ENCODE measurements at places on chromosomes 13 and 19.

DNA sequence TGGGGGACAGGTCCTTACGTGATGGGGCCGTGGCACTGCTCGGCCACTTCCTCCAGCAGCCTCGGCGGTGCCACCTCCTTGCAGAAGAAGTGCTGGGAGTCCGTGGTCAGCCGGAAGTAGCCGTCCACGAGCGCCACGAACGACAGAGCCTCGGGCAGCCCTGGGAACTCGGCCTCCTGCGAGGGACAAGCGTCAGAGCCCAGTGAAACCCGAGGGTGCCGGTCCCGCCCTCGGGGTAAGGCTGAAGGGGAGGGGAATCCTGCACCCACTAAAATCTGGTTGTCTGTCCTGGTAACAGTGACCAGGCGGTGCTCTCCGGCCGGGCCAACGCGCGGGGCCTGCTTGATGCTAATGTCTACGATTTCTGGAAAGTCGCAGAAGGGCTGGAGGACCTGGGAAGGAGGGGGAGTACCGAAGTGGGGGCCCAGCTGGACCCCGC, 6.4 kb downstream of the JAK3 start:
- DNase-seq = no peak

DNA sequence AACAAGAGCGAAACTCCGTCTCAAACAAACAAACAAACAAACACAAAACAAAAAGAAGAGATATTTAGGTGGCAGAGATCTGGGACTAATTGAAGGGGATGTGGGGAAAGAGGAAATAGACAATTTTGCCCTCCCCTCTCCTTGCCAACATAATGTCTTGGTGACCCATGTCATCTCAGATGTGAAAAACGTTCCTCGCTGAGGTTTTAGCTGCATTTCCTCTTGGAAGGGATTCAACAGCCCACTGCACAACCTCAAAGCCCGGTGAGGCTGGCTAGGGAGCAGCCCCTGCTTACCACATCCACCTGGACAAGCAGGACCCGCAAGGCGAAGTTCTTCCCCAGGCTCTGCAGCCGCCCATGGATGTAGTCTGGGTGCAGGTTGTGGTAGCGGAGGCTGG, 4.9 kb downstream of the ERCC1 start:
- DNase-seq = no peak

DNA sequence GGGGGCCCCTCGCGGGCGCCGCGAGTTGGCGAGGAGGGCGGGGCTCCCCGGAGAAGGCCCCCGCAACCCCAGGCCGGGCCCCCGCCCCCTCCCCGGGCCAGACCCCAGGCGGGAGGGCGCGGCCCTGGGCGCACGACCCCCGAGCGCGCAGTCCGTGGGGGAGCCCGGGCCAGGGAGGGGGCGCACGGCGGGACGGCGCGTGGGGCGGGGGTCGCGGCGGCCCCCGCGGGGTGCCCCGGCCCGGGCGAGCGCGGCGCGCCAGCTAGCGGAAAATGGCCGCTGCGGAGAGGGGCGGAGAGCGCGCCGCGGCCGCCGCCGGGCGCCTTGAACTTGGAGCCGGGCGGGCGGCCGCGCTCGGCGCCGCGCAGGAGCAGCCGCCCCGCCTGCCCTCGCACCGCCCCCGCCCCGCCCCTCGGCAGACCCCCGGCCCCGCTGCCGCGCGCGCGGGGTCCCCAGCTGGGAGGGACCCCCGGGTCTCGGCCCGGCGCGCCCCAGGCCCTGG, 6.4 kb upstream of the NFIC start:
- no peak for DNase-seq

- no peak for DNase-seq
These were observed 17.1 kb upstream of the CD33 start for GRCh38 chr19:51207747-51208146.

DNA sequence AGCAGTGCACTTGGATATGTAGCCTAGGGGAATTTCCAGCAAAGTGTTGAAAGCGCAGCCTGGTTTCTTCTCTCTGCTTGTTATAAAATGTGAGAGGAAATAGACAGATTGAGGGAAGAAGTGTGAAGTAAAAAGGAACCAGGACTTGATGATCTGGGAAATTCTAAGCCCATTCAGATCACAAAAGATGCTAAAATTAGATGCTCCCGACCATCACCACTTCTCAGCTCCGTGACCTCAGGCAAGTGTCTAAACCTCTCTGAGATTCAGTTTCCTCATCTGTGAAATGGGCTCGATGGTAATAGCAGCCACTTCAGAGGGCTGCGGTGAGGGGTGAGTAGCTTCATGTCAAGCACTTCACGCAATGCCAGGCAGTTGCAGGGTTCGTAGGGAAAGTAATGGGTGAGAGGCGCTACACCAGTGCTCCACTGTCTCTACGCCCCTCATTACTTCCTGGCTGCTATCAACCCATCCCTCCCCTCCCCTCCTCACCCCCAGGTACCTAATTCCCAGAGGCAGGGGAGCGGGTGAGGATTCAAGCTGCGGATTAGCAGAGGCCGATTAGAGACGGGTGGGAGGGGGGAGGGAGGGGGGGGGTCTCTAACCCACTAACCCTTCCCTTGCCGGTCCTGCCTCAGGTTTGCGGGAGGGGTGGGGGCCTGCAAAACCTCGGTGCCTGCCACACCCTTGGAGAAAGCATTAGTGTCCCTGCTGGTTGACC, 9.0 kb upstream of the NFIC start:
- no peak for DNase-seq

DNA sequence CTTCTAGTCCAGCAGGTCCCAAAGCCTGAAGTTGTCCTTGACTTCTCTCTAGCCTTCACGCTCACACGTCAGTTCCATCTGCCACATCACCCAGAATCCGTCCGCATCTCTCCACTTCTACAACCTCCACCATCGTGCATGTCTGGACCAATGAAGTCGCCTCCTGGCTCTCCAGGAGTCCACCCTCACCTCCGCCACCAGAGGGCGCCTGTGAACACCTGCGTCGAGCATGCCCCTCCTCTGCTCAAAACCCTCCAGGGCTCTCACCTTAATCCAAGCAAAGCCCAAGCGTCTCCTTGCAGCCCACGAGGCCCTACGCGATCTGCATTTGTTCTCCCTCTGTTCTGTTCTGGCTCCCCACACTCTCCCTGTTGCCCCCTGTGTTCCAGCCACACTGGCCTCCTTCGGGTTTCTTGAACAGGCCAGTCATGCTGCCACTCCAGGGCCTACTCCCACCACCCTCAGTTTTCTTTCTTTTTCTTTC, 3.7 kb downstream of the USHBP1 start:
- DNase-seq = no peak

GRCh38 chr19:4645718-4646117, 6.4 kb downstream of the TNFAIP8L1 start:
- DNase-seq = no peak

DNA sequence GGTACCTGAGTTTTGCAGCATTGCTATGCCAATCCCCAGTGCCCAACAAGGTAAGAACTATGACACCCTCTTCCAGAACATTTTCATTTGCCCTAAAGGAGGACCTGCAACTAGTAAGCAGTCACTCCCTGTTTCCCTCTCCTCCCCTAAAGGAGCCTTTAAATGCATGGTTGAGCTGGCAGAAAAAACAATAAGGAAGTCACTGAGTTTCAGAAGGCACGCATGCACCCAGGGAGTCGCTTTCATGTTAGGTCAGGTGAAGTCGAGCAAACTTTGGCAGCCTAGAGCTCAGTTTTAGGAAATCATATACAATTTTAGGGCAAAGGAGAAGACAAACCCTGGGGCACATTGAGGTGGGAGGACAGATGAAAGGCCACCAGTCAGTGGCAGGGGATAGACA, 11.8 kb downstream of the NLRP11 start:
- no peak for DNase-seq
